ENCODE measurements at places on chromosomes 13 and 19.

DNA sequence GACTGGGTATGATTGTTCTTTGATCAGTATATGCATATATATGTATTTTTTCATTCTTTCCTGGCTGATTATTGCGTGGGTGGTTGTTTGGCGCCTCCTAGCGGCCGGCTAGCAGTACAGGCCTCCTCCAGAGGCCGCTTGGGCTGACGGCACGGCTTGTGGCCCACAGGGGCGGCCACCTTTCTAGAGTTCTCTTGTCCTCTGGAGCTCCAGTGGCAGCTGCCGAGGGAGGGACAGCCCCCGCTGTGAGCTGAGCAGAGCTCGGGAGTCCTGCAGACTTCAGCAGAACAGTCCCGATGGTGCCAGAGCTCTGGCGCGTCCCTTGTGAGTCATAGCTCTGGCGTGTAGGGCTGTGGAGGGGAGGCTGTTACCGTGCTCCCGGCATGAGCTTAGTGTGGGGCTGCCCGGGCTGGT is 22.5 kb upstream of the ZNF429 start:
- peak; percentile 70 for DNase-seq

GRCh38 chr19:46076951-46077814 is 36.4 kb upstream of the IGFL4 start:
- DNase-seq: peak; percentile 86

DNA sequence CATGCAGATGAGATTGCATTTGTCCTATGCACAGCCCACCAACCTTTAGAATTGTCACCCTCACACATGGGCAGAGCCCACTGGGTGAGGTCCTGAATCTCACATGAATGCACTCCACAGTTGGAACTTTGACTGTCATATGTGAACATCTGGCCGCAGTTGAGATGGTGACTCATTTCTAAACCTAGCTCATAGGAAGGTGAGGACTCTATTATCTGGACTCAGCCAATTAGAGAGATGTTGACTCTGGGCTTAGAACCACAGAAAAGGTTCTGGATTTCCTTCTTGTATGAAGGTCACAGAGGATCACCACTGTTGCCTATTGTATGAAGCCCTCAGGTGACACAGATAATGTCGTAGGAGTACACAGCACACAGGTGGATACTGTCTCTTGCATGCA is 25.6 kb upstream of the ZNF681 start:
- DNase-seq: no peak

DNA sequence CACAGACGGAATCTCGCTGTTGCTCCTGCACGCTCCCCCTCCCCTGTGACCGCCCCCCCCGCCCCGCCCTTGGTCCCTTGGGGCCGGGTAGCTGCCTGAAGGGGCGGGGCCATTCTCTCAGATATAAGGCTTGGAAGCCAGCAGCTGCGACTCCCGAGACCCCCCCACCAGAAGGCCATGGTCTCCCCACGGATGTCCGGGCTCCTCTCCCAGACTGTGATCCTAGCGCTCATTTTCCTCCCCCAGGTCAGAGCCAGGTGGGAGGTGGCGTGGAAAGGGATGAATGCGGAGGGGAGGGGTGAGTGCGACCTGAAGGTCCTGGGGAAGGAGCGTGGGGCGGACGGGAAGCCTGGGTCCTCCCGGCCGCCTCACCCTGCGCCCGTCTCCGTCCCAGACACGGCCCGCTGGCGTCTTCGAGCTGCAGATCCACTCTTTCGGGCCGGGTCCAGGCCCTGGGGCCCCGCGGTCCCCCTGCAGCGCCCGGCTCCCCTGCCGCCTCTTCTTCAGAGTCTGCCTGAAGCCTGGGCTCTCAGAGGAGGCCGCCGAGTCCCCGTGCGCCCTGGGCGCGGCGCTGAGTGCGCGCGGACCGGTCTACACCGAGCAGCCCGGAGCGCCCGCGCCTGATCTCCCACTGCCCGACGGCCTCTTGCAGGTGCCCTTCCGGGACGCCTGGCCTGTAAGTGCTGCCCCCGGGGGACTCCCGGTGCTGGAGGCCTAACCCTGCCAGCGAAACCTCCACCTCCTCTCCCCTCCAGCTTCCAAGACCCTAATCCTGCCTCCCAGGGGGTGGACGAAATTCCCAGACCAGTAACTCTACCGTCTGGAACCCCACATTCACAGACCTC is at the start of gene DLL3:
Gene DLL3 (plus strand): TSS at position 150 of the 845 bp plus-strand sequence. CDS start 28 bp downstream, at position 178.
- DNase-seq: peak; percentile 77

GRCh38 chr13:92591117-92591516 is 635.5 kb upstream of the GPC6 start:
- no peak for DNase-seq

GRCh38 chr13:71304861-71305260 is 562.1 kb downstream of the DACH1 start:
- no peak for DNase-seq

DNA sequence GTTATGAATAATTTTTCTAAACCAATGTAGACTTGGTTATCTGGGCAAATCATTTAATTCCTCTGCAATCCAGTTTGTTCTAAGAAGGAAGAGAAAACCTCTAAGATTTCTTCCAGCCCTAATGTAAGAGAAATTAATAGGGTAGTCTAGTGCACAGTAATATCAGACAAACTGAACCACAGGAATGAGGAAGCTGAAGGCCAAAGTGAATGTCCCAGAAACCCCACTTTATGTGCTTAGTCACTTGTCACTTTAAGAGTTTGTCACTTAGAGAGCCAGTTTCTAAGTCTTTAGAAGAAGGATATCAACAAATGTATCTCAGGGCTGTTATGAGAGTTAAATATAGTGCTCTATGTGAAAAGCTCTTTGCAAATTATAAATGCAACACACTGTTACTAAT is 750.6 kb downstream of the DIAPH3 start:
- DNase-seq: no peak

- no peak for DNase-seq
Measured at GRCh38 chr19:311813-312261, 20.6 kb upstream of the PLPP2 start.

GRCh38 chr13:75643693-75644092 is 7.6 kb downstream of the LMO7 start:
- DNase-seq: no peak

DNA sequence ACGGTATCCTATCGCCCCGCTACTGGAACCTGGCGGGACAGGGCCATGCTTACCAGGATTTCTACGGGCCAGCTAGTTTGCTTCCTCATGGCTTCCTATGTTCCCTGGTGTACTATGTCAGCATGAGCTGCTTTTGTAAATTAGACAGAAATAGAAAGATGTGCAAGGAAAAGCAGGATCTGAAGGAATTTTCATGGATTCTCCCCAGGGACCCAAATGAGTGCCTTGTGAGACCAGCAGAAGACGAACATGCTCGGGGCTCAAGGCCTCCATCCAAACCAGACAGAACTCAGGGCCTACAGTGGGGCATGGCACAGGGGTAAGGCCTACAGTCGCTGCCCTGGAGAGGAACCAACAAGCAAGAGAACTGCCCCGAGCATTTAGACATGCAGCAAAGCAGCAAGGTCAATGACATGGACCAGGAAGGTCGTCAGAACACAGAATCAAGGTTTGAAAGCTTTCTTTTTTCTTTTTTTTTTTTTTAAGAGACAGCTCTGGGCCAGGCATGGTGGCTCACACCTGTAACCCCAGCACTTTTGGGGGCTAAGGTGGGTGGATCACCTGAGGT is 17.3 kb downstream of the EPS15L1 start:
- no peak for DNase-seq

GRCh38 chr19:42199440-42200115 is 17.9 kb downstream of the DEDD2 start:
- DNase-seq: no peak

- no peak for DNase-seq
Measured at GRCh38 chr19:10566658-10567410, 1.0 kb upstream of the KRI1 start.

DNA sequence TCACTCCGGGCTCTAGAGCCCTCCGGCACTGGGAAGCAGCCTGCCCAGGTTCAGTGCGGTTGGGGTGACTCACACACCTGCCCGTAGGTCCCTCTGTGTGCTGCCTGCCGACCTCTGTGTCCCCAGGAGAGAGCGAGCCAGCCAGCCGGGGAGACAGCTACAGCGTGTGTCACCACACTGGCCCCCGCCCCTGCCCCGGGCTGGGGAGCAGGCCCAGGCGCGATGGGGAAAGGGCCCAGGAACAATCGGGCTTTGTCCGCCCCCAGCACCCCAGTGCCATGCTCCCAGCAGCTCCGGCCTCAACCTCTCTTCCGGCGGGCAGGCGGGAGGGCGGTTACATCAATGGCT is at the start of gene KLK6:
Gene KLK6 (minus strand): TSS at position 179 of the 348 bp plus-strand sequence. CDS start 1,487 bp downstream, outside the sequence.
- DNase-seq: no peak

DNA sequence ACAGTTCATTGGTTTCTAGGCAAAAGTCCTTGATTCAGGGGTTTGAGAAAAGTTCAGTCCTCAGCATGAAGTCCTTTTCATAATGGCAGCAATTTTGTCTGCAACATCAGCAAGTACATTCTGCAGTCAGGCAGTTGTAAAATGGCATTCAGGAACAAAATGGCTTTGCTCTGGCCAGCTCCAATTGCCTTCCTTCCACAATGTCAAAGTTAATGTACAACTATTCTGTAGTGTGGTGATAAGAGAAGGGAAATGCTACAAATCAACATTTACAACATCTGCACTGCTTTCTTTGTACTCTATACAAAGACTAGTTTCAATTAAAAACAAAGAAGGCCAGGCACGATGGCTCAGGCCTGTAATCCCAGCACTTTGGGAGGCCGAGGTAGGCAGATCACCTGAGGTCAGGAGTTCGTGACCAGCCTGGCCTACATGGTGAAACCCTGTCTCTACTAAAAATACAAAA is 1.8 kb upstream of the NEK3 start:
- no peak for DNase-seq

- no peak for DNase-seq
Measured at GRCh38 chr13:24106429-24106828, 54.1 kb upstream of the SPATA13 start.

- DNase-seq: no peak
Measured at GRCh38 chr19:21439201-21439751, 42.3 kb downstream of the ZNF493 start.

DNA sequence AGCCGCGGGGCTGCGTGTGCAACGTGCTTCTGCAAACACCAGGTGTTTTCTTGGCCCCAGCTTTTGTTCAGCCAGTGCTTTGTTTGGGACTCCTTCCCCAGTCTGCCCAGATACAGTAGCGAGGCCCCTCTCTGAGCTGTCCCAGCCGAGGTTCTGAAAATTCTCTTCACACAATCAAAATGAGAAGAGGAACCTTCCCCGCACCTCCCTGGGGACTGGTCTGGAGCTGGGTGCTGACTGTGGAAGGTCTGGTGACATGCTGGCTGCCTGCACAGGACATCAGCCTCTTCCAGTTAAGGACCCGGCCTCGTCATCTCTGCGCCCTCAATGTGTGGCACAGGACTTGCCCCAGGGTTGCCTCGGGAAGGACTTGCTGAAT is 4.2 kb downstream of the ATP4A start:
- DNase-seq: no peak

DNA sequence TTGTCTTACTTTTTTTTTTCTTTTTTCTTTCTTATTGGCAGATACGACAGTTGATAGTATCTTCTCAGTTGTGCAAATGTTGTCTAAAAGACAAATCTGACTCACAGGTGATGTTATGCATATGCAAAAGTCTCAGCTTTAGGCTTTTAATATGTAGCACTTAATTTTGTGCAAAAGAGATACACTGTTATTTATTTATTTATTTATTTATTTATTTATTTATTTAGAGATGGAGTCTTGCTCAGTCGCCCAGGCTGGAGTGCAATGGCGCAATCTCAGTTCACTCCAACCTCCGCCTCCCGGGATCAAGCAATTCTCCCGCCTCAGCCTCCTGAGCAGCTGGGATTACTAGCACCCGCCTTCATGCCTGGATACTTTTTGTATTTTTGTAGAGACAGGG is 383.9 kb upstream of the PCDH9 start:
- DNase-seq: no peak

DNA sequence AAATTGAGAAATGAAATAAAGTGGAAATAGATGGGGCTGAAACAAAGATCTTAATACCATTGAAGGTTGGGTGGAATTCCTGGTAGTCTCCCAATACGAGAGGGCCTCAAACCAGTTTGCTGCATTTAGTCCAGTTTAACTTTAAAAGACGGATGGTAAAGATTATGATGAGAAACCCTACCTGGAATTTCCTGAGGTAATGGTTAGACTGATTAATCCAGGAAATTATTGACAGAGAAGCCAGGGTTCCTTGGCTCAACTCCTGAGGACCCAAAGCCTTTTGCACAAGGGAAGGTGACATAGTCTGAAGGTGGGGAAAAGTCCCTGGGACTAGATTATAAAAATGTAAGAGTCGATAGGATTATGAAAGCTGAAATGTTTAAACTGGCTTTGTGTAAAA is 133.2 kb upstream of the SLITRK5 start:
- DNase-seq: no peak

DNA sequence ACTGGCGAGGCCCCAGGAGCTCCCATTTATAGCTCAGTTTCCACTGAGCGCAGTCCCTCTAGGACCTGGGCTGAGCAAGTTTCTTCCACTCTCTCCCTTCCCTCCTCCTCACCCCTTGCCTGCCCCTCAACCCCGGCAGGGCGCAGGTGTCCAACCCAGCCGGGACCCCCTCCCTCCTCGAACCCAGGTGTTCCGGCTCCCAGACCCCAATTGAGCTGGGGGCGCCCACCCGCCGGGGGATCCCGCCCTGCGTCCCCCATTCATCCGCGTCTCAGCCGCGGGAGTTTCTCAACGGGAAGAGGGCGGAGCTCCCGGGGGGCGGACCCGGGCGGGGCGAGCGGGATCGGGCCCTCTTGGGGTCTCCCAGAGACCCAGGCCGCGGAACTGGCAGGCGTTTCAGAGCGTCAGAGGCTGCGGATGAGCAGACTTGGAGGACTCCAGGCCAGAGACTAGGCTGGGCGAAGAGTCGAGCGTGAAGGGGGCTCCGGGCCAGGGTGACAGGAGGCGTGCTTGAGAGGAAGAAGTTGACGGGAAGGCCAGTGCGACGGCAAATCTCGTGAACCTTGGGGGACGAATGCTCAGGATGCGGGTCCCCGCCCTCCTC is at the start of gene KIRREL2:
Gene KIRREL2 (plus strand): TSS at position 366 of the 604 bp plus-strand sequence. CDS start 209 bp downstream, at position 575.
- DNase-seq: peak; percentile 76

DNA sequence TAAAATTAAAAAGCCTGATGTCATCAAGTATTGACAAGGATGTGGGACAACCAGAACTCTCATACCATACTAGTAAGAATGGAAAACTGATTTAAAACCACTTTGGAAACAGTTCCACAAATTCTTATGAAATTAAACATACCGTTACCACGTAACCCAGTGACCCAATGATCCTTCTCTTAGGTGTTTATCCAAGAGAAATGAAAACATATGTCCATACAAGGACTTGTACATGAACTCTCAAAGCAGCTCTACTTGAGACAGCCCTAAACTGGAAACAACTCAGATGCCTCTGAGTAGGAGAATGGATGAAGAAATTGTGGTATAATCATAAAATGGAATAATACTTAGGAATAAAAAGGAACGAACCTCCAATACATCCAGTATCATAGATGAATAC is 27.6 kb downstream of the SLC6A16 start:
- no peak for DNase-seq

DNA sequence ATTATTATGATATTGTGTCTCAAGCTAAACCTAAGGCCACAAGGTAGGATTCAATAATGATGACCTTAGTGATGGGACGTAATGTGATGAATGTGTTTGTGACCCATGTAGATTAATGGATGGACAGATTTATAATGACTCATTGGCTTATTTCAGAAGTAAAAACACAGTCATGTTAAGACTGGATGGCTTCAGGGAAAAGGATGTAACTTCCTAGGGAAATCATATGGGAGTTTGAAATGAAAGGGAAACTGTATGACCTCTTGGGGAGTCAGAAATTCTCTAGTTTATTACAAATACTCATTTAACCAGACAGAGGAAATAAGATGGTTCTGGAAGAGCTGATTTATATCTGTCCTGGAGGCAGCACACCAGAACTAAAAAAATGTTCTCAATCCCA is 2.9 kb downstream of the EDNRB start:
- no peak for DNase-seq

GRCh38 chr19:41883463-41883820 is 458 bp downstream of the ARHGEF1 start:
- DNase-seq: no peak

- no peak for DNase-seq
Measured at GRCh38 chr19:15213715-15214381, 13.1 kb upstream of the NOTCH3 start.
